Left forelimb (tissue), 1 donor: ENCODE measurements at places on chromosomes 2 and 18.
A peak's percentile ranks its signal among the peaks of the same experiment; 100 is the strongest.

DNA sequence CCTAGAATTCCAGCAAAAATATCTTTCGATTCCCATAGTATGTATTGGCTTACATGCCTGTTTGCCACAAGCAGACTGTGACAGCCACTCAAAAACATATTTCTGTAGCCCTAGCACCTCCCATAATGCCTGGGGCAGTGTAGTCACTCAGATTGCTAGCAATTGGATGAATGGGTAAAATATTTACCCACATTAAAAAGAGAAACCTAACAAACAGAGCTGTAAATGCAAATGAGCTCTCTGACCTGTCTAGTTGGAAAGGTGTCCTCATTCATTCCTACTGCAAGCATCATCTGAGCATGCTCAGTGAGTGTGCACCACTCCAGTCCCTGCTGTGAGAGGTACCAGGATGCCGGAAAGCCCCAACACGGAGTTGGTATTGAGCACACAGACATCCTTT is 234.0 kb upstream of the RAB12 start:
- no peak for DNase-seq

GRCh38 chr18:76056471-76057110 is 438.5 kb downstream of the ZNF516 start:
- peak; percentile 78 for DNase-seq

DNA sequence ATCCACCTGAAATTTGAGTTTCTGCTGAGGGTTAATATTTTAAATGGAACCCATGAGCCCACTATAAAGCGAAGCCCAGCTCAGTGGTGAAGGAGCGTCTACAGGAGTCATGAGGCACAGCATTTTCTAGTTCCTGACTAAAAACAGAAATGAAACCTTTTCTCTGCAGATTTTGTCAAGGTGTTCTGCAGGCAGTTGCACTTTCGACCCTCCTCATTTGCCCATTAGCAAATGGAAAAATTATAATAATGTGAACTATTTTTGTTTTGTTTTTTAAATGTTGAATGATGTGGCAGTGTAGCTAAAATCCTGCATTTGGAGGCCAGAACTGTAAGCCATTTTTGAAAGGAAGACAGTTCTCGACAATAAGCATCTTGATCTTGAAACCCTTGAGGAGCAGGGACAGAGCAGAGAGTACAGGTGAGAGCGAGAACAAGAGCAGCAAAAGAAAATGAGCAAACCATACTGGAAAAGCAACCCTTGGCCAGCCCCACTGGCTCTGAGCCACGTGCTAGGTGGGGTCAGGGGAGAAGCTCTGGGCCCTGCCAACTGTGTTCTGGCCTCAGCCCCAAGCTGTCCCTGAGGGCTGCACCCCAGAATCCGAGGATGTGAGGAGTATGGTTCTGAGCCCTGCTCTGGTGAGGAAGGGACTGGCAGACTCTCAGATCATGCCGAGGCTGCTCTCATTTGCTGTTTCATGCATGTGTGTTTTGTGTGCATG is 26.4 kb upstream of the COPS8 start:
- DNase-seq, result no peak

- no peak for DNase-seq
Observed at GRCh38 chr2:205496370-205496769, 185.9 kb upstream of the NRP2 start.

DNA sequence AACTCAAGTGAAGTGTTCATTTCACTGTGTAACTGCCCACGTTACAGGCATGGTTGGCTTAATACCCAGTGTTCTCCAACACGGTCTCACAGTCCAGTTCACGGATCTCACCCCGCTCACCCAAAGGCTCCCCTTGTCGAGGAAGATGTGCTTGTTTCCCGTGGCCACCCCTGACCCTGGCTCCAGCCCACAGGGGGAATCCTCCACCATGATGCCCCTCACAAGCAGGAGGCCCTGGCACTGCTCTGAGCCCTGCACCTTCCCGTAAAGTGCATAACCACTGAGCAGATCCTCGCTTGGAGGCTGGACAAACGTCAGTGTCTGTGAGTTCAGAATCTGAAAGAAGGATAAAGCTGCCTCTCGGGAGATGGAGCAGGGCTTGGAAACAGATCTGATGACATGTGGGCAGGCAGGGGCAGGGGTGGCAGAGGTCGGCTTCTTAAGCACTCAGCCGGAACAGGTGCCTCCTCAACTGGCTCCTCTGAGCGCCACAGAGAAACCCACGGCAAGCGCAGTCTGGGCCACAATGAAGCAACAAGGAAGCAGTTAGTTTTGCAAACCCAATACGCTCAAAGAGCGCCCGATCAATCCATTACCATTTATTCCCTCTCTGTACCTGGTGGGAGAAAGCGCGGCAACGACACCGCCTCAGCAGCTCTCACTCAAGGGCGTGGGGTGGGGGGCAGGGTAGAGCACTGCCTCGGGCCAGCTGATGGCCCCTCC is 17.6 kb downstream of the HDAC4 start:
- DNase-seq, result no peak
